Amniotic stem cell (primary cell): ENCODE measurements at places on chromosomes 11 and 22.

DNA sequence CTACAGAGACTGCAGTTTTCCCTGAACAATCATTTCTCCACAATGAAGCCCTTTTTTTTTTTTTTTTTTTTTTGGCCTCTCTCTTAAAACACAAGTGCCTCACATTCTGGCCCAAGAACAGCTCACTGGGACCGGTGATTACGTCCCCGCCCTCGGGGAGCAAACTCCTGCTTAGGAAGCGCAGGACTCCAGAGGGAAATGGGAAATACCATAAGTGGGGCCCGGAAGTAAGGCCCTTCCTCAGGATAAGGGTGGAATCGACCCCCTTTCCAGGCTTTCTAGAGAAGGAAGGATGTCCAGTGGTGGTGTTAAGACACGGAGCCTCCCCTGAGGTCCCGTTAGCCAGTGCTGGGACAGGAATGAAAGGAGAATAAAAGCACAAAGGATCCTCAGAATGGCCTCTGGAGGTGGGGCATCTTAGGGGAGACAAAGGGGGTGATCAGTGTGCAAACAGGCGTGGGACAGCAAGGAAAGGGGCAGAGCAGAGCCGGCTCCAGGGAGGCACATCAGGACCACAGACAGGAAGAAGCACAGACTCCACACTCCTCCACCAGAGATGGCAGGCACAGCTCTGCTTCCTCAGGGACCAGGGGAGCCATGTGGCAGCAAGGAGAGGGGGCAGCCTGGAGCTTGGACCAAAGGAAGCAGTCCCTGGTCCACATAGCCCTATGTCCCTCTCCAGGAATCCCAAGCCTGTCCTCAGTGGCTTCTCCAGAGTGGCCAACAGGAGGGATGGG is 61.3 kb downstream of the CHST1 start:
- DNase-seq, result no peak

DNA sequence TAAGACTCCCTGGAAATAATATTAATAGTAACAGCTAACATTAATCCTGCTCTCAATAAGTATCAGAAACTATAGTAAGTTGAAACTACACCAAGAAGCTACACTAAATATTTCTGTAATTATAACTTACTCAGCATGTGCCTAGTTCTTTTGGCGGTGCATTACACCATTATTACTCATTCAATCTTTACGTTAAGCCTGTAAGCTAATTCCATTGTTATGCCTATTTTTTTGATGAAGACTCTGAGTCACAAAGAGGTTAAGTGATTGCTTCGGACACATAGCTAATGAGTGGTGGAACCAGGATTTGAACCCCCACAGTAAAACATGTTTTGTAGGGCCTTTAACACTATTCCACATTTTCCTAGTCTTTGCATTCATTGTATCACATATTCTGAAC is 111.6 kb downstream of the RASSF10 start:
- peak; percentile 19 for DNase-seq

DNA sequence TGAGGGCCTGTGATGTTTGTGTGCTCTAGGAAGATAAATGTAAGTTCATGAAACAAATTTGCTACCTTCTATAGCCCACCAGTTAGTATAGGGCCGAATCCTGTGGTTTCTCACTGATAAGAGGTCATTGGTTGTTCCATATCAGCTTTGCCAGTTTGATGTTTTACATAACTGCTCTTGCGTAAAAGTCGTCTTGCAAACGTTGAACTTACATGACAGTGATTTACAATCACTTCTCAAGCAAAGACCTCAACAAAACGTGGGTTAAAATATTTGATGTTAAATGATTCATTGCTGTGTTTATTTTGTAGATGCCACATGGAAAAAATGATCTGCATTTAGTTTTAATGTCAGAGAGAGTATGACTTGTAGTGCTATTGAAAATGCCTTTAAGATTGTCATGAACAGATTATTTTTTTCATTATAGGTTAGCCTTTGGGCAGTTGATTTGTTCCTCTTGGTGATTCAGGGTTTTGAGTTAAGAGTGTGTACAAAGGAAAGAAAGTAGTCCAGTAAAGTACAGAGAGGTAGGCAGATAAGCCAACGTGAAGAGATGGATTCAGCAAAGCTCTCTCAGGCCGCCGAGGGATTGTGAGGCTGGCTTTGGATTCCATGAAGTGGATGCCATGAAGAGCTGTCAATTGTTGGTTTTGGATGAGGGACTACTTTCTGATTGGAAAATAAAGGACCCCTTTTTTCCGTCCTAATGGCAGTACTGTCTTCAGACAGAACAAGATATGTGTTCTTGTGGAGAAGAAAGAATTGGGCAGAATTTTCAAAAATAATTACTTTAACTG is 2.6 kb downstream of the EWSR1 start:
- DNase-seq, result no peak

GRCh38 chr11:107044503-107044902 is 26.2 kb upstream of the GUCY1A2 start:
- DNase-seq, result no peak

DNA sequence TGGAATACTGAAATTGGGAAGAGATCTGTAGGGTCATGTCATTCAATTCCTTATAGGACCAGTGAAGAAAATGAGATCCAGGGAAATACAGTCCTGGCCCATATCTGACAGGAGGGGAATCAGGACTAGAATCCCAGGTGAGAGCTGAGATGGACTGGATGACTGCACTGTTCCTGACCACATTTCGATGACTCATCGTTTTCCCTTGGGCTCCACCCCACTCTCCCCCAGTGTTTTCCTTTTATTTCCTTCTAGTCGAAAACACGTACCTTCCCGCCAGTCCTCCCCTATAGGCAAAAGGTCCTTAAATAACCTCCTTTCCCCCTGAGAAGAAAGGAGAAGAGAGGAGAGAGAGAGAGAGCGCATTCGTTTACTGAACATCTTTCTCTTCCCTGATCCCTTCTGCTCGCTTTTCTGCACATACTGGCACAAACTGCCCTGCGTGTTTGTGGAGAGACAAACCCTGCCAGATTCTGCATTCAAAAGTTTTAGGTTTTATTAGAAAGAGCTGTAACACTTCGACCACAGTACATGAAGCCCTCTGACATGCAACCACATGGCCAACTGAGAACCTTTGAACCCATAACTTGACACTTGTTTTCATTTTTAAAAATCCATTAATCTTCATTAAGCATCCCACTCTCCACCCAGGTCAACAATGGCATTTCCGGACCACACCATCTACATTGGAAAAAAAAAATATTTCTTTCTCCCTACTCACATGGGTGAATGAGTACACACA is 565.7 kb downstream of the METTL15 start:
- no peak for DNase-seq

GRCh38 chr11:44729713-44730112 is 3.0 kb downstream of the TSPAN18 start:
- no peak for DNase-seq

DNA sequence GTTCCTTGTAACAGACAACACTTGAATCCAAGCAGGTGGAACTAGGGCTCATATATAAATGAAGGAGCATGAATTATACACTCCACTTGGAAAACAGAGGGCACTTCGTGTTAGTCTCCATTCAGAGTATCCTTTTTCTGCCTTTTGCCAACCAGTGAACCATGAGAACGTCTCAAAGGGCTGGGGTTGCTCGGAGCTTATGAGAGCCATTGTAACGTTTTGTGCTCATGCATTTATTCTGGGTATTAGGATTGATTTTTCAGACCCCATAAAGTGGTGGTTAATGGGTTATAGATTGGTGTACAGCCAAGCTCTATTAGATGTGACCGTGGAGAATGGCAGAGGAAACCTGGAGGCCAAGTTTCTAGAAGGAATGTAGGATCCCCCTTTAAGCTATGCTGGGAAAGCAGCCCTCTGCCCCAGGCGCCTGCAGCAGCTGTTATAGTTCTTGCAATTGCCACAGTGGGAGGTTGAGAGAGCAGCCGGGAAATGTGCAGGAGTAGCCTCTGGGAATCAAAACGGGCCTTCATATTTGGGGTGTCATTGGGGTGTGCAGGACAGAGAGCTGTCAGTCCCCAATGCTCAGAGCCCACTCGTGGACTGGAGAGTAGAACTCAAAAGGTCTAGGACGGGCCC is 54.6 kb upstream of the ASPHD2 start:
- DNase-seq, result no peak

DNA sequence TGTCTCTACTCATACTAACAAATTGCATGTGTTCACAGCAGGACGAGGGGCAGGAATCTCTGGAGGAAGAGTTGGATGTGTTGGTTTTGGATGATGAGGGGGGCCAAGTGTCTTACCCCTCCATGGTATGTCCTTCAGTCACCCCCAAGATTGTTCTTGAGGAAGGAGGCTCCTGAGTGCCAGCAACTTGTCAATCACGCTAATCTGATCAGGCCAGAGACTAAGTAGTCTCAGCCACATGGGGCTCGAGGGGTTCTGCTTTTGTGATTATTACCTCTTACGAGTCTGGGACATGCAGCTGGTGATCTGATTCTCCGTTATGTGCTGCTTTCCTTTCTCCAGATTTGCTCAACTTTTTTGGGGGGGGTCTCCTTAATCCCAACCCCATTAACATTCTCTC is 54.3 kb downstream of the CTNND1 start:
- DNase-seq, result no peak

DNA sequence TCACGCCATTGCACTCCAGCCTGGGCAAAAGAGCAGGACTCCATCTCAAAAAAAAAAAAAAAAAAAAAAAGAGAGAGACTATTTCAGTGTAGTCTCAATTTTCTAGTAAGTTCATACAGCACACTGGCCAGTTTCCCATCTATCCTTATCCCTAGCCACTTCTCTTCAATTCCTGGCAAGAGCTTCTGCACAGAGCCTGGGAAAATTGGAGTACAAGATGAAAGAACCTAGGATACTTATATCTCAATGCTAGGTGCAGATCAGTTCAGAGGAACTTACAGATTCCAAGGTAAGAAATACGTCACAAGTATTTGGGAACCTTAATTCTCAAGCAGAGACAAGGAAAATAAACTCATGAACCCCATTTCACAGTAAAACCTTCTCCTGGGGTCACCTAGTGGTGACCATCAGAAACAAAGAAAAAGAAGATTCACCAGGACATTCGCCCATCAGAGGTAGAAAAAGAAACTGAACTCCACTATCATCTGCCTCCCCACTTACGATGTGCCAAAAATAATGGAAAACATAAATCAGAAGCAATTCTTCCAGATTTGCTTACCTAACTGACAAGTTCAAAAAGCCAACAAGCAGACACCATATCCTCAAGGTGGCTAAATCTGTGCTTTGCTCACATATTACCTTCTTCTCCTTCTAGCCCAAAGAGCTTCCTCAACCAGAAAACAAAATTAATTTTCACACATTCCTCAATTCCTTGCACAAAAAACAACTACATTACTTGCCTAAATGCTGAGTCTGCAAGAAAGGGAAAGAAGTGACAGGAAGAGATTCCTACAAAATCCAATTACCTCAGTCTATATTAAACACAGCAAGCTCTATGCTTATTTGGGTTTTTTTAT is 4.9 kb downstream of the DENND5A start:
- no peak for DNase-seq

- DNase-seq, result no peak
Observed at GRCh38 chr22:17930455-17931313, 93.7 kb downstream of the MICAL3 start.
